ENCODE measurements at places on chromosomes 3 and 15.

DNA sequence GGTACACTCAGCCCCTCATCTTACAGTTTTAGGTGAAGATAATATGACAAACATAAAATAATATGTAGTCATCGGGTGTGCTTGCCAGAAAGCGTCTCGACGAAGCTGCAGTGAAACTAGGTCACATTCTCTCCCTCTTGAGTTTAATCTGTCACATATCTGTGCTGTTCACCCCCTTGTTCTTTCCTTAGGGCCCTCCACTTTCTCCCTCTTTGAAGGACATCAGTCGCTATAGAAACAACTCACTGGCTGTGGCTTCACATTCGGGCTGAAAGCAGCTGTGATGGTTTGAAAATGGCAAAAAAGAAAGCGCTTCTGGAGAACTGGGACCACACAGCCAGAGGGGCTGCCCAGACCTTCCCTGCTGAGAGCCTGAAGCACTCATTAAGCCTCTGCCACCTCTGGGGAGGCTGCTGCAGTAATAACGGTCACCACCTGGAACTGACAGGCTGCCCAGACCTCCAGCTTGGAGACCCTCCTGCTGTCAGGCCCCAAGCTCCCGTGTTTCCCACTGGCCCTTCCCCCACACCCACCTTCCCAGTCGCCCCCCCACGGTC lies 50.3 kb downstream of the ABTB1 start:
- DNase-seq = no peak

- no peak for DNase-seq
These were observed 72.7 kb upstream of the TPRG1 start for GRCh38 chr3:189099031-189099471.

DNA sequence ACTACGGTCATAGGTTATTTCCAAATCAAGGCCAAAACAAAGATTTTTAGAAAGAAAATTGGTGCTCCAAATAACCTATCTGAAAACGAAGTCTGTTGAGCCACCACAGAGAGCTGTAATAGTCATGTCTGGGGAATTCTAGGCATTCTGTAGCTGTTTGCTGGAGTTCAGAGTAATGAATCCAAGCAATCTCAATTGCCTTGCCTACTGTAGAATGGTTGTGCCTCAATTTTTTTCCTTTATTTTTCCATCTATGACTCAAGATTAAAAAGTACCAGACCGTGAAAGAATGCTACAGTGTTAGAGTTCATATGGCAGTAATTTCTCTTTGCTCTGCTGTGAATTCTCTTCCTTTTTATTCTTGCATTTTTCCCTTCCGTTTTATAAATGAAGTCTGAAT lies 1007.2 kb upstream of the ALCAM start:
- DNase-seq = no peak

DNA sequence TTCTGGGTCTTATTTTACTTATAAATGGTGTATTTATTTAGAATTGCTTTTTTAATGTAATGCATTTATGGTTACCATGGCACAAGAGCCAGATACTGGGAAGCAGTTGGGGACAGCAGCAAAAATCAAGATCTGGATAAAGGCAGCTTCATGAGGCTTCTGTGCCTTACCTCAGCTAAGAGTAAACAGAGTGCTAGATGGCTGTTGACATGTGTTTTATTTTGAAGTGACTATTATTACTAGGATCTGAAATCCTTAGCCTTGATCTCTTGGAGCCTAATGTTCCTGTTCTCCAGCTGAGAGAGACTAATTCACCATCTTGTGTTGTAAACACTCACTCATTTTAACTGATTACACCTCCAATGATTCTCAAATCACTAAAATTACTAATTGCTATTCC lies 317.8 kb downstream of the LPP start:
- DNase-seq = no peak

DNA sequence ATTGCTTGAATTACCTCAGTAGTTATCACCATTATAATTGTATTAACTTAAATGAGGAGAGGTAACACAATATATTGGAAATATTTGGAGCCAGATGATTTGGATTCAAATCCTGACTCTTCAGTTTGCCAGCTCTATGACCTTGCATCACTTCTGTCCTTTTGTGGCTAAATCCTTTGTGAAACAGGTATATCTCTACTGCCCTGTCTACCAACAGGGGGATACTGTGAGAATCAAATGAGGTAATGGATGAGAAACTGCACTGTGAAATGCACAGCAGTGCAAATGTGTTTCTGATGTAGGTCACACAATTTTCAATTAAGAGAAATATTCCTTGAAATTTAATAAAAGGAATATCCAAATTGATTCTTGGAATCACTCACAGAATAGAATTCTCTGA lies 58.8 kb downstream of the CCDC54 start:
- DNase-seq = no peak
